Small intestine (tissue), 16 donors: ENCODE measurements at places on chromosomes 5 and 9. TPM values are rescaled to one million over a fixed set of nuclear protein-coding genes. Genes with fewer than 3 reads are reported as not detected.

DNA sequence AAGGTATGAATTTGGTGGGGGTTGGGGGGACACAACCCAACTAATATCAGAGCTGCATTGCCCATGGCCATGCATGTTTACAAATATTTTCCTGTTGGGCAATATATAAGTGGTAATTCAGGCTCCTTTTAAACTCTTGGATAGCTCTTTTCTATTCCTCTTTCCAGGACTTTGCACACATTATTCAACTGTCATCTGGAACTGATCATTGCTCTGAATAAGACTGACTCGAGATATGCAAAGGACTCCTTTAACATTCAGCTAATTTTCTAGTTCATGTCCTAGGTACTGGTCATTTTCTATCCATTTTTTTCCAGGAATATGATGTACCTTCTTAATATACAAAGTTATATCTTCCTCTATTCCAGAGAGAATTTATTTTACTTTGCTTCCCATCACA, 89.5 kb upstream of the STK32A start:
- no peaks in the 10 kb centered on the region for H3K36me3 ChIP-seq
- no peak overlapping the region for H3K4me3 ChIP-seq
- no peaks in the 10 kb centered on the region for H3K4me1 ChIP-seq

Gene SHISAL2B
- polyA plus RNA-seq = 0.18 TPM

GRCh38 chr5:99900302-99900852, 634.8 kb upstream of the FAM174A start:
- H3K27ac ChIP-seq = no peak overlapping the region
- no peaks in the 10 kb centered on the region for H3K27me3 ChIP-seq
- no peak overlapping the region for H3K4me3 ChIP-seq
- no peaks in the 10 kb centered on the region for H3K36me3 ChIP-seq
- no peak for DNase-seq

- H3K4me1 ChIP-seq = no peaks in the 10 kb centered on the region
- no peak for DNase-seq
- H3K27ac ChIP-seq = no peak overlapping the region
- H3K4me3 ChIP-seq = no peak overlapping the region
- H3K36me3 ChIP-seq = no peaks in the 10 kb centered on the region
- H3K27me3 ChIP-seq = no peaks in the 10 kb centered on the region
Observed at GRCh38 chr5:167147879-167148278, 1143.6 kb upstream of the WWC1 start.

Gene TAF11L5
- polyA plus RNA-seq = not detected

Gene ZNF658
- polyA plus RNA-seq = 1.1 TPM
